ENCODE measurements at places on chromosomes 1 and 21. TPM values are rescaled to one million over a fixed set of nuclear protein-coding genes. Genes with fewer than 3 reads are reported as not detected.

TNNT2 gene
- not detected for total RNA-seq

DNA sequence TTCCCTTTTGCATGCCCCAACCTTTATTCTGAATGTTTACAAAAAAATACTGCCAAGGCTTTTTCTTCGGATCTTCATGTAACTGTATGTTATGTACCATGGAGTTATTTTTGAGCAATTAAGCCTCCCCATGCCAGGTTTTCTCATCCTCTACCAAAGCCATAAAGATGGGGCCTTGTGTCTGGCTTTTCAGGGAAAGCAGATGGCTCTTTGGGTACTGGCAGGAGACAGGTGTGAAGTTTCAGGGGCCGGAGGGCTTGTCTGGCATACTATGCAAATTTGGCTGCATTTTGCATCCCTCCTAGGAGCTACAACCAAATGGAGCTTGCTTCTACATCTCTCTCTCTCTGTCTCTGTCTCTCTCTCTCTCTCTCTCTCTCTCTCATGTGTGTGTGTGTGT, 28.1 kb upstream of the PLXNA2 start:
- no peaks in the 10 kb centered on the region for H3K36me3 ChIP-seq
- H3K27me3 ChIP-seq: no peaks in the 10 kb centered on the region
- DNase-seq: no peak
- H3K4me1 ChIP-seq: no peaks in the 10 kb centered on the region
- no peak overlapping the region for H3K4me3 ChIP-seq

GRCh38 chr1:183370399-183371058, 47.7 kb downstream of the NMNAT2 start:
- DNase-seq: no peak
- H3K4me3 ChIP-seq: no peak overlapping the region
- no peak overlapping the region for H3K27ac ChIP-seq
- H3K36me3 ChIP-seq: no peaks in the 10 kb centered on the region
- no peaks in the 10 kb centered on the region for H3K27me3 ChIP-seq

- DNase-seq: no peak
- H3K36me3 ChIP-seq: no peaks in the 10 kb centered on the region
- H3K27me3 ChIP-seq: no peaks in the 10 kb centered on the region
- no peak overlapping the region for H3K4me3 ChIP-seq
Observed at GRCh38 chr1:10793129-10793651, 3.3 kb downstream of the CASZ1 start.

GRCh38 chr1:236888126-236888525, 93.0 kb downstream of the MTR start:
- no peaks in the 10 kb centered on the region for H3K27me3 ChIP-seq
- H3K4me3 ChIP-seq: no peak overlapping the region
- DNase-seq: no peak
- no peaks in the 10 kb centered on the region for H3K4me1 ChIP-seq
- peaks cover 6% of the 10 kb centered on the region for H3K36me3 ChIP-seq
- no peak overlapping the region for H3K27ac ChIP-seq

PLPPR4 gene
- total RNA-seq: not detected

All from right lobe of liver (tissue), 6 donors.